ENCODE measurements at places on chromosomes 4 and X. TPM values are rescaled to one million over a fixed set of nuclear protein-coding genes. Genes with fewer than 3 reads are reported as not detected.

- peak; percentile 55 for DNase-seq
These were observed 184.3 kb upstream of the TACR3 start for GRCh38 chr4:103904123-103904522.

- peak; percentile 63 for DNase-seq
These were observed 85.5 kb downstream of the BCOR start for GRCh38 chrX:40012039-40012867.

GRCh38 chr4:153267890-153268289 is 63.6 kb downstream of the TRIM2 start:
- no peak for DNase-seq

The IL21 gene
- not detected for total RNA-seq

The SATL1 gene
- not detected for total RNA-seq

DNA sequence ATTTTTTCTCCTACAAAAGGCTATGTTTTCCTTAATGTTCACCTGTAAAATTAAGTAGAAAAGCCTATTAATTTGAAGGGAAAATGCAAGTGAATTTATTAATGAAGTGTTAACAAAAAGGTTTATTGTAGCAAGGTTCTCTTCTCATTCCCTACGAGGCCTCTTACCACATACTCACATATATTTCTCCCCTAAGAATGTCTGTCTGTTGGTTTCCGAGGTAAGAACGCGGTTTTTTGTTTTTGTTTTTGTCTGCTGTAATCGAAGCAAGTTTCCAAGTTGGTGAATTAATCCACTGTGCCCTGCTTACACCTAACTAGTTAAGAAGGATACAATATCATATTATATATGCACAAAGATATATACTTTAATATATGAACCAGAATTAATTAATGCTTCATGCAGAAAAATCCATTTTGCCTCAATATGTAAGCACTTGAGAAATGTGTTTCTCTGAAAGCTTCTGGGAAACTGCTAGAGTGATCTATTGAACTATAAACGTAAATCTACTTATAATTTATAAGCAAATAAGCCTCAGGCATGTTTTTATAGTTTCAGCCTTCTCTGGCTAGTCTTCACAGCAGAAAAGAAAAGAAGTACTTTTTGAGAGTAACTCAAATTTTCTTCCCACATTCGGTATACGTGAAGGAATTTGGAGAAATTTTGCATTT is 120.8 kb downstream of the EGF start:
- DNase-seq: no peak

DNA sequence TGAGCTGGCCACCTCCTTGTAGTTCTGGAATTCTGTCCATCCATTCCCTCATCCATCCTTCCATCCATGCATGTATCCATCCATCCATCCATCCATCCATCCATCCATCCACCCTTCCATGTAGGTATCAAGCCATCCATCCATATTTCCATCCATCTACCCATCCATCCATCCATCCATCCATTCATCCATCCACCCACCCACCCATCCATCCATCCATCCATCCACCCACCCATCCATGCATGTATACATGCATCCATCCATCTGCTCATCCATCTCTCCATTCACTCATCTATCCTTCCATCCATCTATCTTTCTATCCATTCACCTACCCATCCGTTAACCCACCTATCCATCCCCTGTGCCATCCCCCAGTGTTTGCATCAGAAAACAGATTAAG is 153.6 kb upstream of the STX18 start:
- no peak for DNase-seq

- DNase-seq: no peak
These were observed 94.1 kb upstream of the WDR17 start for GRCh38 chr4:175971388-175972179.

- peak; percentile 0 for DNase-seq
These were observed 1160.6 kb upstream of the AGA start for GRCh38 chr4:178602833-178603232.

DNA sequence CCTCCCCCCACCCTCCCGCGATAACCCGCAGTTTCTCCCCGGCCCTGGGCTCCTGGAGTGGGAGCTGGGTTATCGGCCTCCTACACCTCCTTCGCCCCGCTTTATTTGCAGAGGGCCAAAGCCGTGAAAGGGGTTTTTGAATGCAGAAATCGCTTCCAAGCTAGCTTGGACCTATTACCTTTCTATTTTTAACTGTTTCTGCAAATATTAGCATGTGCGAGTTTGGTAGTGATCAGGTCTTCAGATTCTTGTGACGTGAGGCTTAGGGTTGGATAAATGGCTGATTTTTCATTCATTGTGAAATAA is 1.3 kb downstream of the USP9X start:
- DNase-seq: no peak

The TNIP3 gene
- 0.06 TPM for total RNA-seq

GRCh38 chr4:187965726-187966125 is 29.8 kb upstream of the ZFP42 start:
- DNase-seq: no peak

DNA sequence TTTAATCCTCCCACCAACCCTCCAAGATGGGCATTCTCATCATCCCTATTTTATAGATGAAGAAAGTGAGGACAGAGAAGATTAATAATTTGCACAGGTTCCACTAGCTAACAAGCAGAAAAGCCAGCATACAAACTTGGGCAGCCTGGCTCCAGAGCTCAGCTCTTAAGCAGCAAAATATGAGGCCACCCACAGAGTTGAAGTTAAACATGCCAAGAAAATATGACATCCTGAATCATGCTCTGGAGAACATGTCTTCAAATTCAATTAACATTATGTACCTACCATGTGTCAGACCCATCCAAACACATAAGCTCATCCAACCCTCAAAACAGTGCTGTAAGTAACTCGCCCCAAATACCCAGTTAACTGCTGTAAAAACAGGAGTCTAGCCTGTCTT is 33.9 kb downstream of the USP46 start:
- DNase-seq: no peak

DNA sequence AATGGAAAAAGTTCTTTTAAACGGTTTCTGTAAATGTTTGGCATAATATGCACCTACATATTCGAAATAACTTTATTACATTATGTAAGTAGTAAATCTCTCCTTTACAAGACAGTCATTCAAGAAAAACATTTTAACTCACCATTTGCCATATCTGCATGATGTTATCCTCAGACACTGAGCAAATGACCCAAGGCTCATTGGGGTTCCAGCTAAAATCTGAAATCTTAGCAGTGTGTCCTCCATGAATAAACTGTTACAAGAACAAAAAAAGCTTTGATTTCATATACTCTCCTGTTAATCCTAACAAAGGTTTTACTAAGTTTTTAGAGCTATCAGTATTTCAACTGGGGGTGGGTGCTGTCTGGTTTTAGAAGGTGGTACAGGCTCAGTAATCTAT is 24.5 kb downstream of the RBBP7 start:
- DNase-seq: no peak

The CD38 gene
- total RNA-seq: not detected

DNA sequence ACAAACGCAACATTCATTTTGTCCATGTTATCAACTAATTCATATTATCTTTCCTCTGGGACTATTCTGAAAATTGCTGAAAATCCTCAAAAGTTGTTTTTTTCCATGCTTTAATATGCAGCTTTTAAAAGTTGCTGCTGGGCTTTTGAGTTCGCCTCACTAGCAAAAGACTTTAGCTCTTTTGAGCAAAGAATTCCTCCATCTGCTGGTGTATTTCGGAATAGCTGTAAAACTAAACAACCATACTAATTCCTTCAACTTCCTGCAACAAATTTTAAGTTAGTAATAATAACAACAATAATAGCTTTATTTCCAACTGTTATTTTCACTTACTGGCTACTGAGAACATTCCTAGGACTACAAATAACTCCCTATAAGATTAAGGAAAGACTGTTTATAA is 124.5 kb upstream of the PLAC1 start:
- peak; percentile 25 for DNase-seq

DNA sequence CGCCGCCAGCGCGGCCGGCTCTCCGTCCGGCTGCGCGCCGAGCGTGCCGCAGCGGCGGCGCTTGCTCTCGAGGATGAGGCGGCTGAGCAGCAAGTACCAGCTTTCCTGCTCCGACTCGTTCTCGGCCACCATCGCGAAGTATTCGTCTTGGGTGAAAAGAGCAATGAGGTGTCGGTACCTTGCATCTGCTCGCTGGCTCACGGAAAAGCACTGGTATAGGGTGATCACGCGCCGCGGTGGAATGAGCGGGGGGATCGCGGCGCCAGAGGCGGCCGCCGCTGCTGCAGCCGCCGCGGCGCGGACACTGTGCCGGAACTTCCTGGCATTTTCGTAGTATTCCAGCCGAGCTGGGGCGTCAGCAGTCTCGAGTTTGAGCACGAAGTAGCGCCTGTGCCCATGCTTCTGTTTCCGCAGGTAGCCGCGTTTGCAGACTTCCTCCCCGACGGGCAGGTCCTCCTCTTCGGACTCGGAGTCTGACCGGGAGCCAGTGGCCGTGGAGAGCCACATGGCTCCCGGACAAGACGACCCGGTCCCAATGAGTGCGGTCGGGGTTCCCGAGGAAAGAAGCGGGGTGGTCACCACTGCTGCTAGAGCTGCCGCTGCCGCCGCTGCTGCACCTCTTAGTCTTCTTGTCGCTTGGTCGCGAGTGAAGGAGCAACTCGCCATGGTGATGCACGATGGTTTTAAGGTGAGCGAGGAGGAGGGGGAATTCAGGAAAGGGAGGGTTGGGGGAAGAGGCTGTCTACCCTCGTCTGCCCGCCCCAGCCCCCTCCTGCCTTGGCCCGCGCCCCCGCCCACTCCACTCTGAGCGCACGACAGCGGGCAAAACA is 469 bp downstream of the IRS4 start:
- DNase-seq: no peak

DNA sequence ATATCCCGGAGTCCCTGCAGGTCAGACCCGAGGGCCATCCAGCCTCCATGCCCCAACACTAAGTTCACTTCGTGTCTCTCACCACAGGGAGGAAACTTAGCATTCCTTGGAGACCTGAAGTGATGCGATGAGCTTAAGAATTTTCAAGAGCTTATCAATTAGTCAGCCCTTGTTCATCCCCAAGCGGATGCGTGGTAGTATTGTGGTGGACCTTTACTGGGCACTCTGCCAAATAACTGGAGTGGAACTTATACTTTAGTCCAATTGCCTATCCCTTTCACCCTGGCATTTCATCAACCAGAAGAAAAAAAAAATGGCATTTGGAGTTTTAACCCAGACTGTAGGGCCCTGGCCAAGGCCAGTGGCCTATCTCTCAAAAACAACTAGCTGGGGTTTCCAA is 137.1 kb downstream of the RELL1 start:
- peak; percentile 88 for DNase-seq

DNA sequence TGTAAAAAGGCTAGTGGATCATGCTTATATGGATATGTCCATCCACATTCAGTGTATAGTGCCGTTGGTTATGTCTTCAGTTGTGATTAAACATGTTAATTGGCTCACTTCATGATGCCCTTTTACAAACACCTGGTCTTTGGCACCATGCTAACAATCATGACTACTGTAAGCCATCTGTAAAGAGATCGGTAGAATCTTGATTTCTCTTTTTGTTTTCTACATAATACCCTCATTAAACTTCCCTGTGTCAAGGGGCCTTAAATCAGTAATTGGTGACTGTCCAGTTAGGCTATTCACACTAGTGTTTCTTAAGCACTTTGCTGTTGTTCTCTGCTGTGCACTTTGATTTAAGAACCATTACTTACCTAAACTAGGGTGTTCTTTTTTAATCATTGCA is 475.2 kb downstream of the RPA4 start:
- no peak for DNase-seq

The BCAP31 gene
- 211 TPM for total RNA-seq

Measured in LHCN-M2 (cell line).